ENCODE measurements at places on chromosomes 7 and 10.

DNA sequence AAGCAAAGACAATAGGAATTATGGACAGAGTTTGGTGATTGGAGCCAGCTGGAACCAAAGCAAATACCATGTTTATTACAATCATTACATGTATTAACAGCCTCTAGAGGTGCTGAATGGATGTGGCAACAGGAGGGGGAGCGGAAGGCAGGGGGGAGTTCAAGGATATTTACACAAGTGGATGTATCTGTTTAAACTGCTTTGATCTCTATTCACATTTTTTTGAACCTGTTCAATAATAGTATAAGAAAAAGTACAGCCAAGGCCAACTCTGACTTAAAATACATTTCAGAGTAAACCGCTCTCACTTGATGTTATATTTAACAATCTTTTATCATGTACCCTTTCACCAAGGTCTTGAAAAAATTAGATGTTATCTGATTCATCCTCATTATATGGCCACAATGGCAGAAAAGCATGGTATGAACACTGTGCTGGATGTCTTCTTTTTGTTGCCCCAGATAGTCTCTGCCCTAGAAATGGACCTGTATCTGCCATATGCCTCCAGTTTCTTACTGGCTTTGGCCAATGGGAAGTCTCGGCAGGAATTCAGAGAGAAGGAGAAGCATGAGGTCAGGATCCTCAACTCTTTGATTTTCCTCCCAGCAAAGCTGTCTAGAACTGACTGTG, 88.2 kb upstream of the FAM133B start:
- no peak for DNase-seq

DNA sequence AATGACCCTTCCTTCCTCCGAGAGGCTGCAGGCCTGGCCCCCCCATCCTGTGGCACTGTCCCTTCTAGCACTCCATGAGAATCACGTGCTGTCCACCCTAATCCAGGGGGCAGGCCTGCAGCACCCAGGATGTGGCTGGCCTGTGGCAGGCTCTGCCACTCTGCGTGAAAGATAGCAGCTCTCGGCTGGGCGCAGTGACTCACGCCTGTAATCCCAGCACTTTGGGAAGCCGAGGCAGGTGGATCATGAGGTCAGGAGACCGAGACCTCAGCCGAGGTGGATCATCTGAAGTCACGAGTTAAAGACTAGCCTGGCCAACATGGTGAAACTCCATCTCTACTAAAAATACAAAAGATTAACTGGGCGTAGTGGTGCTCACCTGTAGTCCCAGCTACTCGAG, 18.9 kb upstream of the LFNG start:
- no peak for DNase-seq

DNA sequence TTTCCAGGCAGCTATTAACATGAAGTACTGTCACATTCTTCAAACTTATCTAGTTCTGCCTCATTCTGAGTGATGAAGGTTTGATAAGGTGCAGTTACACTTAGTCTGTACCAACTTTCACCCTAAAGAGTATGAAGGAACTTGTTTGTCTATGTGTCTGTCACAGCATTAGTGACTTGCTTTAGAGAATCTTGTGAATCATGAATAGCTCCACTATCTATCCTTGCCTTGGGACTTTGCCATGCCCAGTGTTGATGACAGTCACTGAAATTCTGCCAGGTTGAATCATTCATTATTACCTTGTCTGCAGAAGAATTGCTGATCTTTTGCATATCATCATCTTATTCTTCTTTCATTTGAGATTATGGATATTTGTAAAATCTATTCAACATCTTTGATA, 50.9 kb upstream of the A1CF start:
- no peak for DNase-seq

- no peak for DNase-seq
Measured at GRCh38 chr7:46586406-46586805, 665.3 kb upstream of the IGFBP3 start.

GRCh38 chr10:91191584-91191919, 28.9 kb upstream of the PCGF5 start:
- DNase-seq = no peak

DNA sequence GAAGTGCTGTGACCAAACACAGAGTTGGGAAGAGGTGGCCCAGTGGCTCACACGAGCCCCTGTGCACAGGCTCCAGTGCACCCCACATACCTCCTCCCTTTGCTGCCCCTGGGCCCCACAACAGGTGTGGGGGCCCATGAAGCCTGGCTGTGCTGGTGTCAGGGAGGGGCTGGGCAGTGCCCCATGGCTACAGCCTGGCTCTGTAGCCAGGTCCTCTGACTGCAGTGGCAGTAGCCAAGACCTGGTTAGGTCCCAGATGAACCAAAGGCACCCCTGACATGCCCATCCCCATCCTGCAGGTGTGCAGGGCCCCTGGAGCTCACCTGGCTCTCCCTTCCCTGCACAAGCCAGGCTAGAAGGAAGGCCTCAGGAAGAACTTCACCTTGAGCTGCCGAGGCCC, 176.3 kb downstream of the GRID1 start:
- DNase-seq = no peak

DNA sequence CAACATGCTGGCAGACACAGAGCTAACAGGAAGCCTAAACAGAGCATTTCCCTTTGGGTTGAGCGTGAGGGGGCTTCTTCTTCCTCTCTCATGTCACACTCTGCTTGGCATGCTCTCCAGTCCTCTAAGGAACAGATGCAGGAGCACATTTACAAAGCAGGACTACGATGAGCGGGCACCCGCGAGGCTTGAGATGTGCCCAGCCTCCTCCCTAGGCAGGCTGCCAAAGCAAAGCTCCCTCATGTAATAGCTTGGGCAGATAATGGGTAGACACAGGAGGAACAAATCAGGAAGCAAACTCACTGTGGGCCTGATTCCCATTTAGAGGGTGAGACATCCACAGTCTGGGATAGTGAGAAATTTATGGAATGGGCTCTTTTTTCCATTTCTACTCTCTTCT, 519.1 kb downstream of the NRG3 start:
- DNase-seq = no peak

- no peak for DNase-seq
Measured at GRCh38 chr7:40733114-40733513, 598.3 kb downstream of the SUGCT start.

- DNase-seq = no peak
Measured at GRCh38 chr7:120988591-120989256, at the start of gene CPED1. TSS of gene CPED1 (plus strand) at chr7:120988711. CDS start at chr7:120989622, 911 bp downstream.

GRCh38 chr7:114298011-114298410, 116.6 kb upstream of the FOXP2 start:
- DNase-seq = no peak

GRCh38 chr10:53009961-53010907, 237.7 kb upstream of the MBL2 start:
- DNase-seq = no peak

DNA sequence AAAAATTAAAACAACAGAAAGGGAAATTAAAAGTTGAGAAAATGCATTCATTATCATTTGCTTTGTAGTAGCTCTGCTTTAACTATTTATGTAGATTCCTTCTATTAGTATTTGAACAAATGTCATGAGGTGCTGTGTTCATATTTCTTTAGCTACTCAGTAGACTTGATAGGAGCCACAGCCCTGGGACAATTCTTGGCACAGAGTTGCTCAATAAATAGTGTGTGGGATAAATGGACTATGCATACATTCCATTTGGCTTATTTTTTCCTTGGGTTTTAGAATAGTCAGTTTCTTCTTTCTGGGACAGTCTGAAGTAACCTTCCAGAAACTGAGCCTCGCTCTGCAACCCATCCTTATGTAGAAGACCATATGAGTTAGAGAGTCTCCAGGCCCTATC, 13.4 kb downstream of the RPP30 start:
- DNase-seq = no peak

GRCh38 chr10:116146372-116147140, 126.5 kb downstream of the GFRA1 start:
- no peak for DNase-seq

DNA sequence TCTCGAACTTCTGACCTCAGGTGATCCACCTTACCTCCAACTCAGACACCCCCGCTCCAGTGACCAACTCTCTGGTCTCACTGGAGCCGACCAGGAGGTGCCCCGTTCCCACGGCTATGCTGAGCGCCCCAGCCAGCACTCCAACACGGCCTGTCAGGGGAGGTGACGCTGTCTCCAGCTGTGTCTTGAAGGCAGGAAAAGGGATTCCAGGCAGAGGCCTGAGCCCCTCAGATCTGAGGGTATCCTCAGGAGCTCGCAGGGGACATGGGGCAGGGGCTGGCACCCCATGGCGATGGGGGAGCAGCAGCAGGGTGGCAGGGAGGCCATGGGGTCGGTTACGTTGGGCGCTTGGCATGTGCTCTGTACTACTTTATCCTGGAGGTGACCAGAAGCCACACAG, 94.3 kb upstream of the RHEB start:
- DNase-seq = no peak

DNA sequence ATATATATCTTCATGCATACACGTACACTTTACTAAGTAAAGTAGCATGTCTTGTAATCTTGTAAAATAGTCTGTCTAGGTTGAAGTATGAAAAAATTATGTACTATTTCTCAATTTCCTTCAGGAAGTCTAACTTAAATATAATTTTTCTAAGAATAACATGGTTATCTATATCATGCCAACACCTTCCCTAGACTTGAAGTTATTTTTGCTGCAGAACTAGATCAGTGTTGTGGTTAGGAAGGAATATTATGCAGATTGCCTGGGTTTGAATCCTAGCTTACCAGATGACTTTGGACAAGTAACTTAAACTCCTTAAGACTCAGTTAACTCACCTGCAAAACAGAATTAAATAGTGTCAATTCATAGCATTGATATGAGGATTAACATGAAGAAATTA, 142.2 kb upstream of the SEMA3A start:
- DNase-seq = no peak

DNA sequence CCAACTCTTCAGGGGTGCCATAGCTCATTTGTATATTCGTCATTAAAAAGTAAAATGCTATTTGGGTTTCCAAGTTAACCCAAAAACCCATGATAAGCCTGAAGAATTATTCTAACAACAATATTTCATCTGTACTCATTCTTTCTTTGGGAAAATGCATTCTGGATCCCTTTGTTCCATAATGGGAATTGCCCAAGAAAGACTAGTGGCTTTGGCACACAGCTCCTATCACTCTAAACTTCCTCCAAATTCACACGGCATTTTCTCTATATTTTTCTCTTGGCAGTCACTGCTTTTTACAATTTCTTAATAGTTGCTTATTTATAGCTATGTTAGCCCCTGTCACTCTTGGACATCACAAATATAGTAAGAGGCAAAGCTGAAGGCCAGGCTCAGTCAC, 29.1 kb downstream of the CHCHD3 start:
- DNase-seq = no peak

DNA sequence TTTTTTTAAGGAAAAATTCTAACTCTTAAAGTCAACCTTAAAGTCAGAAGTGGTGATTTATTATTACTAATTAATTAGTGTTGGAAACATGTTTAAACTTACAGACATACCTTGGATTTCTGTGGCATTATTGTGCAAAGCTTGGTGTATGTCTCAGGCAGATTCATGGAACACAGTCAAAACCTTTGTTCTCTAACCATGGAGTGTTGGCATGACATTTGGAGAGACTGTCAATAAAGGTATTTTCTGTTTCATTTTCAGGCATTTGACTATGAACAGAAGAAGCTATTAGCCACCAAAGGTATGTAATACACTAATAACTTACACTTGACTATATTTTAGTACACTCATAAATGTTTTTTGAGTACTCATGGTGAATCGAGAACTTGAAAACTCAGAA, 293.7 kb downstream of the BICC1 start:
- DNase-seq = no peak

DNA sequence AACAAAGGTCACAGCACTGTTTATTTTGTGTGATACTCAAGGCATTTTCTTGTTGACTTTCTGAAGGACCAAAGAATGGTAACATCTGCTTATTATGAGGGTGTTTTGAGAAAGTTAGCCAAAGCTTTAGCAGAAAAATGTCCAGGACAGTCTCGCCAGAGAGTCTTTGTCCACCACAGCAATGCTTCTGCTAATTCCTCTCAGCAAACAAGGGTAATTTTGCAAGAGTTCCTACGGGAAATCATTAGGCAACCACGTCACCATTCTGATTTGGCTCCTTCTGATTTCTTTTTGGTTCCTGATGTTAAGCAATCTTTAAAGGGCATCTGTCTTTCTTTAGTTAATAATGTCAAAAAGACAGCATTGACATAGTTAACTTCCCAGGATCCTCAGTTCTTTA, 639.3 kb upstream of the STEAP1 start:
- no peak for DNase-seq

- DNase-seq = no peak
Measured at GRCh38 chr7:90518630-90519029, 49.2 kb downstream of the PTTG1IP2 start.

DNA sequence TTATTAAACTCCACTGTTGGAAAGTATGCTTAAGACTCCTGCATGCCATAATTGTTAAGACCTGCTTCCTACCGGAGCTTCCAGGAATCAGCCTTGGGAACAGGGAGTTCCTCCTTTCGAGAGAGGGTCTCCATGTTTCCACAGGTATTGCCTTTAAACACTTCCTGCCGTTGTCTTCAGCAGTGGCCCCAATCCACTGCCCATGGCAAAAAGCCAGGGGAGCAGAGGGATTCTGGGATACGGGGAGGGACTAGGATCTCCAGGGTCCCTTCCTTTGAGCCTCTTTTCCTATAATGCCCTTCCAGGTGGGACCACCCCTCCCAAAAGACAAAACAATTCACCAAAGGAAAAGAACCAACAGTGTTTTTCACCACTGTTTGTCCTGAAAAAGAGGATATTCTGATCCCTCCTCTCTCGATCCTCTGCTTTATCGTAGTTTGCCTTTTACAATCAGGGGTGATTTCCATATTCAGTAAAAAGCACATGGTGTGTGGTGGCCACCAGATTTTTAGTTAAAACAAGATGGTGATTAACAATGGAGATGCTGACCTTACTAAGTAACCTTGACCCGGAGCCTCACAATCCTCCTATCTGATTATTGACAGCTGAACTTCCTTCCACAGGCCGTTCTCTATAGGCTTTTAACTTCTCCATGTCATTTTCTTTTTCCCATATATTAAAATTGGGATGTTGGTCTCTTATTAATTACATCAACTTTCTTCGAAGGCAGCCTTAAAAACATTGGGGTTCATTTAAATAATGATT, 36.0 kb downstream of the LRRC72 start:
- DNase-seq = no peak

- no peak for DNase-seq
Measured at GRCh38 chr10:133456041-133456951, 2.6 kb downstream of the SCART1 start.

DNA sequence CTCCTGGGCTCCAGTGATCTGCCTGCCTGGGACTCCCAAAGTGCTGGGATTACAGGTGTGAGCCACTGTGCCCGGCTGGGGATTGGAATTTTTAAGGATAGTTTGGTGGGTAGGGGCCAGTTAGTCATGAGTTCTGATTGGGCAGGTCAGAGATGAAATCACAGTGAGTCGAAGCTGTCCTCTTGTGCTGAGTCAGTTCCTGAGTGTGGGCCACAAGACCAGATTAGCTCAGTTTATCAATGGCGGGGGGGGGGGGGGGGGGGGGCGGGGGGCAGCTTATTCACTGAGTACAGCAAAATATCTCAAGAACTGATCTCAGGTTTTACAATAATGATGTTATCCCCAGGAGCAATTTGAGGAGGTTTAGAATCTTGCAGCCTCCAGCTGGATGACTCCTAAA, 11.6 kb upstream of the ERCC6 start:
- no peak for DNase-seq
